Fibroblast of pulmonary artery (primary cell): ENCODE measurements at places on chromosomes 3 and 15.
A peak's percentile ranks its signal among the peaks of the same experiment; 100 is the strongest.

DNA sequence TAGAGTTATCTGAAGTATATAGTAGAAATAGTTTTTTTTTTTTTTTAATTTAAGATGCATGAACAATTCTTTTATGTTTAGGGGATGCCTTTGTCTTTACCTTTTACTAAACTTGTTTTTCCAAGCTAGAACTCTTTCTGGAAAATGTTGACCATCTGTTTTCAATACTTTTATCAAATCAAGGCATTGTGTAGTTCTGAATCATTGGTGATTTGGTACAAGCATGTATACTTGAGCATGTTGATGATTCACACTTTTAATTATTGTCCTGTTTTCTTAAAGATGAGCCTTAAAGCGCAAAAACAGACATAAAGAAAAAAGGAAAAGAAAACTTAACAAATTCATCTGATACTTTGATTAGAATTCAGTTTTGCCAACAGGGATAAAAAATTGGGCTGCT, 28.3 kb downstream of the PDCD6IP start:
- peak; percentile 45 for DNase-seq

DNA sequence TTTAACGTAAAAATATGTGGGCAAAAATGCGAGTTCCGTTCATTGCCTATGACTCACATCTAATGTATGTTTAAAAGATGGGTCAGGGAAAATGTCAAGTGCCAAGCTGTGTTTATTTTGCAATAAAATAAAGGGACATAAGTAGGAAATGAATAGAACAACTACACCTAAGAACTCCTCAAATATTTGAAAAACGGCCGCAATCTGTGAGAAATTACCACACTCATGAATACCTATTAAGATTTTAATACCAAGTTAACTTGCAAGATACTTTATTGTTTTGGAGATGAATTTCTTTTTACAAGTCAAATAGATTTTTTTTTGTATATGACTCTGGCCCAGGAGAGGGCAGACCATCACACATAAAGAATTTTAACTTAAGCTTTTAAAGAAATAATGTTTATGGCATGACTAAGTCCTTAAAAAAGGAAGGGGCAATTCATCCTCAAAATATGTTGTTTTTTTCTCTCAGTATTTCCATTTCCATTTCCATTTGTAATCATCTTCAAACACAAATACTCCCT, 152.7 kb downstream of the SUCNR1 start:
- DNase-seq = peak; percentile 88

- peak; percentile 89 for DNase-seq
Observed at GRCh38 chr3:152556731-152557254, 278.1 kb upstream of the P2RY1 start.

DNA sequence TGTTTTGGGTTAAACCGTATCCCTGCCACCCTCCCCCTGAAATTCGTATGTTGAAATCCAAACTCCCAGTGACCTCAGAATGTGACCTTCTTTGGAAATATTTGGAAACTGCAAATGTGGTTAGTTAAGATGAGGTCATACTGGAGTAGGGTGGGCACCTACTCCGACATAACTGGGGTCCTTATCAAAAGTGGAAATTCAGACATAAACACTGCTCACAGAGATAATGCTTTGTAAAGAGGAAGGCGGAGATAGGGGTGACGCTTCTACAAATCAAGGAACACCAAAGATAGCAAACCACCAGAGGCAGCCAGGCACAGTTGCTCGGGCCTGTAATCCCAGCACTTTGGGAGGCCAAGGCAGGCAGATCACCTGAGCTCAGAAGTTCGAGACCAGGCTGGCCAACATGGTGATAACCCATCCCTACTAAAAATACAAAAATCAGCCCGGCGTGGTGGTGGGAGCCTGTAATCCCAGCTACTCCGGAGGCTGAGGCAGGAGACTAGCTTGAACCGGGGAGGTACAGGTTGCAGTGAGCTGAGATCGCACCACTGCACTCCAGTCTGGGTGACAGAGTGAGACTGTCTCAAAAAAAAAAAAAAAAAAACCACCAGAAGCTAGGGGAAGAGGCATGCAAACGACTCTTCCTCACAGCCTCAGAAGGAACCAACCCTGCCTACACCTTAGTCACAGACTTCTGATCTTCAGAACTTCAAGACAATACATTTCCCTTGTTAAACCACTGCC, 51.1 kb upstream of the CHD2 start:
- peak; percentile 97 for DNase-seq

DNA sequence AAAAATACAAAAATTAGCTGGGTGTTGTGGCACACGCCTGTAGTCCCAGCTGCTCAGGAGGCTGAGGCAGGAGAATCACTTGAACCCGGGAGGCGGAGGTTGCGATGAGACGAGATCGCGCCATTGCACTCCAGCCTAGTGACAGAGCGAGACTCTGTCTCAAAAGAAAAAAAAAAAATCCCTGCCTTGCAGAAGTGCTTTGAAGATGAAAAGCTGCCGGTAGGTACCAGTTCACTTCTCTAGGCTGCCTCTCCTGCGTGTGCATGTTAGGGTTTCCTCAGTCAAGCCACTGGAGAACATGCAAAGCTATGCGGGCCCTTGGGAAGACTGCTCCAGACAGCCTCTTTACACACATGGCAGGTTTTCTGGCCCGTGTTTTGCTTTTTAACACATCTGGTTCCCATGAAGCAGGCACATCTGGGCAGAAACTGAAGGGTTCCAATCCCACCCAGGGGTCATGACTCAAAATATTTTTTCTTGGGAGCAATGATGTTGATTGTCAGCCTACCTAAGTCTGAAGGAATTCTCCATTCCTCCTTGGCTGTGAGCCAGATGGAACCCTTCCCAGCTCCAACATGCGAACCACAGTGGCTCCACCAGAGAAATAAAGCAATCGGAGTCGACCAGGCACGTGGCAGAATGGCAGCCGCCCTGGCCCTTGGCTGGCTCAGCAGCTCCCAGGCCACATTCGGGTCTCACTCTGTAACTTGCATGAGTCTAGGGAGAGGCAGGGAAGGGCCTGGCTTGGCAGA, 29.6 kb downstream of the MGLL start:
- peak; percentile 93 for DNase-seq

DNA sequence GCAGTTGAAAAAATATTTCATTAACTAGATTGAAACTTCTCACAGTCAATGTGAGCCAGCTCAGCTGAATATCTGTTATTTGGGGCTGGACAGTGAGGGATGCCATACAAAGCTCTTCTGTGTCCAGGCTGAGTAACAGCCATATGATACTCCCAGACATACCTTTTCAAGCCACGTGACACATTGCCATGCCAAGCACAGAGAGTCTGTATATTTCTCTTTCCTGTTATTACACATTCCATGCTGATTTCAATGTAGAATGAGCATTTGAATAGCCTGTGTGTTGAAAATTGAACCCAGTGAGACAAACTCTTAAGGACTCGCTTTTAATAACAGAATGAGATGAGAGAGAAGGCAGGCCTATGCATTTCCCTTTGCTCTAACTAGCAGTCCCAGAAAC, 334.7 kb upstream of the RASGRP1 start:
- DNase-seq = peak; percentile 63

- DNase-seq = no peak
Observed at GRCh38 chr3:182913889-182914288, 66.4 kb downstream of the DCUN1D1 start.

- DNase-seq = peak; percentile 66
Observed at GRCh38 chr15:27017168-27017809, 46.3 kb downstream of the GABRG3 start.

- DNase-seq = no peak
Observed at GRCh38 chr15:99187936-99188335, 61.4 kb downstream of the TTC23 start.

DNA sequence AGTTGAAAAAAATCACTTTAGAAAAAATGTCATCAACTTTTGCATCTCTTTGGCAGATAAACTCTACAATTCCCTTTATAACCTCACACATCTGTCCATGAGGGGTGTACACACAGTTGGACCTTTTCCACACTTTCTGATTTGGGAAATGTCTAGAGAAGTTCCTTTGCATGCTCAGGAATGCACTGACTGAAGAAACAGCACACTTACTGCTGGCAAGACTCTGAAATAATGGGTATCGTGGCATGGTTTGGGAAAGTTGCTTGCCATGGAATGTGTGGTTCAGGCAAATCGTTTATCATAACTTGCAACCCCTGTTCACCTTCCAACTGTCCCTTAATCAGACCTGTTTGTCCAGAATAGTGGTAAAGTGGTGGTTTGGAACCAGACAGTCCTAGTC, 135.3 kb upstream of the TGFBR2 start:
- peak; percentile 63 for DNase-seq

- no peak for DNase-seq
Observed at GRCh38 chr3:191473661-191474198, 12.8 kb downstream of the PYDC2 start.

DNA sequence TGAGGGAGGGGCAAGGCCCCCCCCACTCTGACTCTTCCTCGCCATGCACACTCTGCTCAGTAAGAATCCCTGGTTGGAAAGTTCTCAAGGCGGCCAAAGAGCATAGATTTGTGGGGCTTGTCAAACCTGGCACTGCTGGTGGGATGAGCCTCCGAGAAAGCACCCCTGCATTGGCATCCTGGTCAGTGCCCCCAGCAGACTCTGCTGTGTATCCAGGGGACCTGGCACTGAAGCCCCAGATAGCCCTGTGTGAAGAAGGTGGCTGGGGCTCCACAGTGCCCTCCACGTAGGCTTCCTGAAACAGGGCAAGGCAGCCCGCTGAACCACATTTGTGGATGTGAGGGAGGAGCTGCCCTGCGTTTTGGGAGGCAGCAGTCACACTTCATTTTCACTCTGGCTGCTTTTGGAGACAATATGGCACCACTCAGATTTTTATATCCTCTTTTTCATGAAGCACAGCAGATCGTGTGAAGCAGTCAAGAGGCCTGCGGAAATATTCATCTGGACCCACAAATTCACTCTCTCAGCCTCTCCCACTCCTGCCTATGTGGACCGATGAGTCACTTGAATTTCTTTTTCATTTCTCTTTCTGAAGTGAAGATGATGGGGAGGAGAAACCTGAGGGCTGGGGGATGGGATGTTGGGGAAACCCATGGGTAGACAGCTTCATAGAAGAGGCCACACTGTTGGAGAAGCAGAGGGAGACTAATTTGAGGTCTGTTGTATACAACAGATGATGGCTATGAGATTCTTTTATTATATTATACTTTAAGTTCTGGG, 88.7 kb upstream of the BCL6 start:
- DNase-seq = no peak

- DNase-seq = no peak
Observed at GRCh38 chr3:117130222-117130621, 420.6 kb downstream of the TUSC7 start.

GRCh38 chr3:193118907-193119306, 122.1 kb upstream of the PLAAT1 start:
- no peak for DNase-seq

- no peak for DNase-seq
Observed at GRCh38 chr3:127182431-127182830, 10.5 kb upstream of the PRR23E start.

DNA sequence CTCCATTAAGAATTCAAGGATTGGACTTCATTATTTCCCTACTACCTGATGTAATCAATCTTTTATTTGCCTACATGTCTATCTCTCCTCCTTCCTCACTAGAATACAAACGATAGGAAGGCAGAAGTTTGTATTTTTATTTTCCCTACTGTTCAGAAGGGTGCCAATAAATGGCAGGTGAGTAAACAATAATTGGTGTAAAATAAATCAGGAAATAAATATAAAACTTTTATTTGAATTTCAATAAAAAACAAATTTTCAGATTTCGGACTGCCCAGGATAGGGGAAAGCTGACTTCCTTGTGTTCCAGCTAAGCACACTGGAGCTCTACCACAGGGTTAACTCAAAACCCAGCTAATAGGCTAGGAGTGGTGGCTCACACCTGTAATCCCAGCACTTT, 636.3 kb upstream of the BCHE start:
- DNase-seq = no peak

DNA sequence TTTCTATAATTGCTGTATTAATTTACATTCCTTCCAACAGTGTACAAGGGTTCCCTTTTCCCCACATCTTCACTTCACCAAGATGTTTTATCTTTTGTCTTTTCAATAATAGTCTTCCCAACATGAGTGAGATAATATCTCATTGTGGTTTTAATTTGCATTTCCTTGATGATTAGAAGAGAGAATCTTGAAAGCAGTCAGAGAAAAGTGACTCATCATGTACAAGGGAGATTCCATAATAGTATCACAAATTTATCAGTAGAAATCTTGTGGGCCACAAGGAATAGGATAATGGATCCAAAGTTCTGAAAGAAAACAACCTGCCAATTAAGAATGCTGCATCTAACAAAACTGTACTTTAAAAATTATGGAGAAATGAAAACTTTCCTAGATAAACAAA, 189.3 kb downstream of the NECTIN3 start:
- DNase-seq = no peak

DNA sequence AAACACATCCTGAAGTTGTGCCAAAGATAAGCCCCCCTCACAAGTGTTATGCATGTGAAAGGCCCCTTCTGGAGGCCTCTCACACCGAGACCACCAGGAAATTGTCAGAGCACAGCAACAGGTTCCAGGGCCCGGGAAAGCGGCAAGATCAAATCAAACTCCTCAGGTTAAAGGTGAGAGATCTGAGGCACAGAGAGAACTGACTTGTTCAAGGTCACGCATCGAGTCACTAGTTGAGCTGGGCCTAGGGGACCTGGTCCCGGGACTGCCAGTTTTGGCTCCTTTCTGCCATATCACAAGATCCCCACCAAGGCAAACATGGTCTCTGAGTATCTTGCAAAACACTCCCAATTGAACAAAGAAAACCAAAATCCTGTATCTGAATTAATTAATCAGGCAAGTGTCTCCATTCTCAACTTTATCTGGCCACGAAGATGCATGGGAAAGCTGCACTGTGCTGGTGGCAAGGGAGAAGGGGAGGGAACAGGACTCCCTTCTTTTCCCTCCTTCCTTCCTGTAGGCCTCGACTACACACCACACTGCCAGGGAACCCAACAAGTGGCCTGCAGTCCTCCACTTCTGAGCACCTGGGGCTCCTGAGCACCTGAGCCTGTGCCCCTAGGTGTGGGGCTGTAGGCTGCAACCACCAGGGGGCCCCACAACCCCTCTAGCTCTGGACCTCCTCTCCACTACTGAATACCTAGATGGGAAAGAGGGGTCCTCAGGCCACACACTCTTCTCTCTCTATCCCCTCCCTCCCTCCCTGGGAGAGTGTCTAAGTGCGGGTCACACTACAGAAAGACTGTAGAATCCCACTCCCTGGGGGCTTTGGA, 37.3 kb downstream of the ANP32A start:
- peak; percentile 18 for DNase-seq

- no peak for DNase-seq
Observed at GRCh38 chr15:65154720-65155119, 21.1 kb upstream of the PDCD7 start.
